Activated CD4-positive, alpha-beta T cell treated with anti-CD3 and anti-CD28 coated beads, Interleukin-2, Interleukin-6, amounts not matched to agents 100 ng/mL and 50 ng/mL, durations not matched to agents 16 hours and 8 hours (primary cell): ENCODE measurements at places on chromosomes 5 and 9.

- no peak for DNase-seq
These were observed 18.1 kb upstream of the LPCAT1 start for GRCh38 chr5:1541702-1542400.

DNA sequence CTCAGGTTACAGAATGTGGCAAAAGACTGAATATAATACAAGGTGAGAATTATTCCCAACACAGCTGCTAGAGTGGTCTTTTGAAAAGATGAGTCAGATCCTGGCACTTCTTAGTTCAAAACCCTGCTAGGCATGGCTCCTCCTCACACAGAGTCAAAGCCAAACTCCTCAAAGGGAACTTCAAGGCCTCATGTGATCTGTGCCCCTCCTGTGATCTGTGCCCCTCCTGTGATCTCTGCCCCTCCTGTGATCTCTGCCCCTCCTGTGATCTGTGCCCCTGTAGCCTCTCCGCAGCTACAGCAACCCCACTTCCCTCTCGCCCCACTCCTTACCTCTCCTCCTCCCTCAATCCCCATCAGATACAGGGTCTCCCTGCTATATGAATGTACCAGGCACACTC, 525.5 kb upstream of the CCNG1 start:
- no peak for DNase-seq

DNA sequence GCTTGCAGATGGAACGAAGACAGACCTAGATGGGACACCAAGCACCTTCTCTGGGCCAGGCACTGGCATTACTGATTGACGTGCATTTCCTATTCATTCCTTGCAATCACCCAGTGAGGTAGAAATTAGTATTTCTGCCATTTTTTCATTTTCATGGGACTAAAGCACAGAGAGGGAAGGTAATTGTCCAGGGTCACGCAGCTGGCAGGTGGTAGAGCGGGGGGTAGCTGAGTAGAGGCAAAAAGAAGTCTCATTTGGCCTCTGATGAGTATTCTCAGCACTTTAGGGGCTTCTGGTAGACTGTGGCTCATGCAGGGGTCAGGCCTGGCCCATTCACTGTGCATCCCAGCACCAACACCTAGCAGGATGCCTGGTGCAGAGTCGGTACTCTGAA, 19.5 kb upstream of the DUSP1 start:
- no peak for DNase-seq

- no peak for DNase-seq
These were observed 655 bp downstream of the TOR4A start for GRCh38 chr9:137278061-137278701.

DNA sequence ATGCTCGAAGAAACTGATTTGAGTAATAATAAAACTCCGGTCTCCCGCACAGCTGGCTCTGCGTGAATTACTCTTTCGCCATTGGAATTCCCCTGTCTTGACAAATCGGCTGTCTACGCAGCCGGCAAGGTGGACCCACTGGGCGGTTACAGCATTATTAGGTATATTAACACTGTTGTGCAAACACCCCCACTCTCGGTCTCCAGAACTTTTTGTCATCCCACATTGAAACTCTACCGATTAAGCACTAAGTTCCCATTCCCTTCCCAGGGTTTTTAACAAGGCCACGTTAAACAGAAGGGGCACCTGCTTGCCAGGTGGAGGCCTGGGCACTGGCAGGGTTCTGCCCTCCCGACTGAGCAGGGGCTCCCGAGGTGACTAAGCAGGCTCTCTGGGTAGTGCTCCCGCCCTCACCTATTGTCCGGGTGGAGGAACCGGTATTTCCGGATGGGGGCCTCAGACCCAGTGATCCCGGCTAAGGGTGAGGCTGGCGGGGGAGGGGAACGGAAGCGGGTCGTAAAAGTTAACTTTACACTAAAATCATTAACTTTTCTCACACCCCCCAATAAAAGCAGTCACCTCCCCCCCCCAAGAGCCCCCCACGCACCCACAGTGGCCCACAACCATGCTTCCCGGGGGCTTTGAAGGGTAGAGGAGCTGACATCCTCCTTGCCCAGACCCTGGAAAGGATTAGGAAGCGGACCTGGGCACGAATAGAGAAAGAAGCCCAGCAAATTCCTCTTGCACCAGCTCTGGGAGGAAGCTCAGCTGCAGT, 53.5 kb upstream of the TJP2 start:
- DNase-seq: peak; percentile 12
